Anterior cingulate cortex (tissue), 58 donors: ENCODE measurements at places on chromosomes 2 and 18.

GRCh38 chr2:31216734-31217133 lies 581 bp downstream of the CAPN14 start:
- DNase-seq: no peak

GRCh38 chr2:135768863-135769262 lies 27.2 kb downstream of the UBXN4 start:
- DNase-seq: no peak

GRCh38 chr2:7029291-7030059 lies 112.3 kb downstream of the RNF144A start:
- no peak for DNase-seq

GRCh38 chr2:96489663-96490062 lies 15.5 kb downstream of the NEURL3 start:
- no peak for DNase-seq

GRCh38 chr2:211868996-211869533 lies 669.5 kb downstream of the ERBB4 start:
- DNase-seq: no peak

DNA sequence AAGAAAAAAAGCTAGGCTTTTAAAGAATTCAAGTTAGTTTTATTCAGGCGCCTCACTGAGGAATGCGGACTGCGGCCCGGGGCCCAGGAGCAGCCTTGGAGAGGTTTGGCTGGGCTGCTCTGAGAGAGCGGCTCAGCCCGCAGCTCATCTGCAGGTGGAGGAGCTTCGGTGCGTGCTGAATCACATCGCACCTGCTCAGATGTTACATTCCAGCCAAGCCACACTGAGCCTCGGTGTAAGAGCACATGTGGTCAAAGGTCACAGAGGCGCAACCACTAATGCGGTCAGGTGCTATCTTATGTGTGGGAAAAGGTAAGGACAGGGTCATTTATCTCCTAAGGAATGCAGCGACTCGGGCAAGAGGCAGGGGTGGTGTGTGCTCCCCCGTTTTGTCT lies 17.1 kb upstream of the CNDP1 start:
- no peak for DNase-seq

- no peak for DNase-seq
Observed at GRCh38 chr2:4903656-4904348, 788.4 kb upstream of the SOX11 start.

DNA sequence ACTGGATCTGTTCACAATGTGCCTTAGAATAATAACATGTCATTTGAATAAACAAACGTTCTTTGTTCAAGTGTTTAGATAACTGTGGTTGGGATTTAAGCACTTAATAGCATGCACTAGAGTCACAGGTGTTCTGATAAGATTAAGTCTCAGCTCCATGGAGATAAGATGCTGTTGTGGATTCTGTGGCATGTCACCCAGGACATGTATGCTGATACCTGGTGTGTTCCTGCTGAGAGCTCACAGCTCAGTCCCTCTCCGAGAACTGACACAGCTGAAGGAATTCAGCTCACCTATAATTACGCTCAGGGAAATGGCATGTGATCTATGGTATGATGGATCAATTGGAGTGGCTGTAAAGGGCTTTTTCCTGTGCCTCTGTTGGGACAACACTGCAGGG lies 75.4 kb upstream of the ST6GAL2 start:
- no peak for DNase-seq

DNA sequence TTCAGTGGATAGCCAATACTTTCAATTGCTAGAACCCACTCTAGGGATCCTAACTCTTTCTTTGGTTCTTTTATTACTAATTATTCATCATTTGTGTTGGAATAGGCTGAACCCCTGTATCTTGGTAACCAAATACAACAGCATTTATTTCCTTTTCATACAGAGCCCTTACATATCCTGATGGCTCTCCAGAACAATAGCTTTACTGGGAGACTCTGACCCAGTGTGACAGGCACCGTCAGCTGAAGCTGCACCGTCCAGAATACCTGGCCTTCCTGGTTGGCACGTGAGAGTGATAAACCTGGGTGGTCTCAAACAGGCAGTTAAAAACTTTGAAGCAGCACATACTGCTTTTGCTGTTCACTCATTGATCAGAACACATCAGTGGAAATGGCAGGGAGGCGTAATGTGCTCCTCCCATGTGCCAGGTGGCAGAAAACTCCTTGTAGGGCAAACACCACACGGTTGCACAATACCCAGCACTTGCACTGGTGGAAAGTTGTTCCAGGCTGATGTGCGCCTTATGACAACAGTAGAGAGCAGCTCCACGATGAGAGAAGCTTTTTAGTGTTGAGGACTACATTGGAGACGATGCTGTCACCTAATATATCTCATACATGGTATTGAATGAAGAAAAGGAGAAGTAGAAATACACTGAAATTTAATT lies 456.2 kb downstream of the PARD3B start:
- no peak for DNase-seq

DNA sequence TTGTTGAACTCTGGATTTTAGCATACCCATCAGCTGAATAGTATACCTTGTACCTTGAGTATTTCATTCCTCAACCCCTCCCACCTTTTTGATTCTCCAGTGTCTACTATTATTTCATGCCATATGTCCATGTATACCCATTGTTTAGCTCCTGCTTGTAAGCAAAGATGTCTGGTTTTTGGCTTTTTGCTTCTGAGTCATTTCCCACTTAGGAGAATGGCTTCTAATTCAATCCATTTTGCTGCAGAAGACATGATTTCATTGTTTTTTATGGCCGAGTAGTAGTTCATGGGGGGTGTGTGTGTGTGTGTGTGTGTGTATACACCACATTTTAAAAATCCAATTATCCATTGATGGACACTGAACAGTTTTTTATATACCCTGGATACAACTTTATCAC lies 24.3 kb upstream of the MOCOS start:
- no peak for DNase-seq

GRCh38 chr2:31381601-31382000 lies 32.9 kb downstream of the XDH start:
- no peak for DNase-seq

- DNase-seq: no peak
Observed at GRCh38 chr2:170717599-170717963, 2.4 kb downstream of the SP5 start.

- no peak for DNase-seq
Observed at GRCh38 chr2:45745231-45745630, 93.8 kb downstream of the PRKCE start.

DNA sequence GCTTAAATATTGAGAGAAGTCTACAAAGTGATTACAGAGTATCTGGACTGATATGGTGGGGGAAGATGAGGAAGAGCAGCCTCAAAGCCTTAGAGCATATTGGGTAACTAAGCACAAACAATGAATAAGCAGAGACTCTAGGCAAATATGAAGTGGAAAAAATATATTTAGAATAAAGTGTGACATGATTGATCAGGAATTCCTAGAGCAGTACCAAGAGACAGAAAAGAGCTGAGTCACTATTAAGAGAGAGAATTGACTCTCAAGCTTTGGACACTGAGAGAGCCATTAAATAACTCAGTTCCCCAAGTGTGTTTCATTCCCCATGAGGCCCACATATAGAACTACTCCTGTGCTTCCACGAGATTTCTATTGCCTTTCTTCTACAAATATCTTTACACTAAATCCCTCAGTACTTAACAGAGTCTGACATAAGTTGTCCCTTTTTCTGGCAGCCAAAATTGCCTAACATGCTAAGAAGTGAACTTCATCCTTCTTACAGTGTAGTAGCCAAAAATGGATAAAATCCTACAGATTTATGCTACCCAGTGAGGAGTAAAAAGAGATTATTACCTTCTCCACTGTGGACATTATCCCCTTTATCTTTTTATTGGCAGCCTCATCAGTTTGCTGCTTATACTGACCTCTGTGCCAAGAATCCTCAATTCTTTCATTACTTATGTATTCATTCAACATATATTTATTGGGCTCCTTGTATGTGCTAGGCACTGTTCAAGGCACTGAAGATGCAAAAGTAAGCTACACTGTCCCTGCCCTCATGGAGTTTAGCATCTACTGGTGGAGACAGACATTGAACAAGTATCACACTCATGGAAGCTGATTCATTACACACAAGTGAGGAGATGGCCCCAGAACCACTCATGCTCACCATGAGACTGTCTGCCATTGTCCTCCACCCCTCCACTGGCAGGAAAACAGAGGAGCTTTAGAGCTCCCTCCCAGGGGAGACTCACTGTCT lies 45.4 kb downstream of the SLC40A1 start:
- DNase-seq: no peak

GRCh38 chr2:186307871-186308270 lies 178.2 kb upstream of the ZC3H15 start:
- DNase-seq: no peak

DNA sequence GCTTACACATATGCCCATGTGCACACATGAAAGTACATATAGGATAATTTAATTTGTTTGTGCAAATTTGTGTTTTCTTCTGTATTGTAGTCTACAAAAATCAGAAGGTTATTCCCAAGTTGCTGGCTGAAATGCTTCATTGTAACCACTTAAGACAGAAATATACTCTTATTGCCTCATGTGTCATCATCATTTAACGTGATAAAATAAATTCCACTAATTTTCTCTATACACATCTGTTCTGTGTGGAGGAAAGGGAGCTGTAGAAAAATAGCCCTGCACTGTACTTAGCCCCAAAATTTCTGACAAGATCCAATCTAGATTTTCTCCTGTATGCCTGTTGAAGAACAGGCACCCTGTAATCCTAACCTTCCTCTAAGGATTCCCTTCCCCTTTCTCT lies 20.4 kb upstream of the NR4A2 start:
- no peak for DNase-seq

GRCh38 chr2:96115631-96116423 lies 544 bp downstream of the ADRA2B start:
- DNase-seq: no peak

DNA sequence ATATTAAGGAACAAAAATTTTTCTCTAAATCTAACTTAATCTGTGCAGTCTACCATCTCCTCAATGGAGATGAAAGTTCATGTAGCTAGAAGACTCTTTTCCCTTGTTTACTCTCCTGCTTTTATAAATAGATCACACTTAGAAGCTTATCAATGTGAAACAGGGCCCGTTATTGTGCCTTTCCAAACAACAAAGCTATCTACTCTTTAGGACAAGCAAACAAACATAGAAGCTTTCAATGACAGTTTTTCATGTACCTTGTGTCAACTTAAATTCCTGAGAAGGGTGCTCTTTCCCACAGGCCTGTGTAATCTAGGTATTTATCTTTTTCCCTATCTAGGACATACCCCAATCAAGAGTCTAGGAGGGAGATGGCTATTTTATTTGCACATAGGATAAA lies 247.8 kb upstream of the CWC22 start:
- no peak for DNase-seq

DNA sequence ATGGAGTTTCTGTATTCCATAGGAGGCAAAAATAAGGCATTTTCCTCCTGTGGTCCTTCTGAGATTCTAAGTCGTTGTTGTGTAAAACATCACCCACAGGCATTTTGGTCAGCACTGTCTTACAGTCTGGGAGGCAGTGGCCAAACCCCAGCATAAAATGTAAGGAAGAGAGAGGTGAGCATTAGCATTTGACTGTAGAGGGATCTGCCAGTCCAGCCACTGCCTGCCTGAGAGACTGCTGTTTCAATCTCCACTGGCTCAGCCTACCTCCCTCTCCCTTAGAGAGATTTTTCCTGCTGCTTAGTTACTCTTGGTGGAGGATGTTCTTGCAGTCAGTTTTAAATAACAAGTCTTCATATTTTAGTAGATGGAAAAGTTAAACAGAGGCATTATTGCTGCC lies 77.0 kb downstream of the ARHGEF33 start:
- DNase-seq: no peak

GRCh38 chr2:218077464-218078216 lies 8.6 kb downstream of the RUFY4 start:
- DNase-seq: no peak

- no peak for DNase-seq
Observed at GRCh38 chr2:181836583-181836982, 54.9 kb upstream of the ITPRID2 start.
